Anterior cingulate cortex (tissue), 58 donors: ENCODE measurements at places on chromosomes 13 and 19.

DNA sequence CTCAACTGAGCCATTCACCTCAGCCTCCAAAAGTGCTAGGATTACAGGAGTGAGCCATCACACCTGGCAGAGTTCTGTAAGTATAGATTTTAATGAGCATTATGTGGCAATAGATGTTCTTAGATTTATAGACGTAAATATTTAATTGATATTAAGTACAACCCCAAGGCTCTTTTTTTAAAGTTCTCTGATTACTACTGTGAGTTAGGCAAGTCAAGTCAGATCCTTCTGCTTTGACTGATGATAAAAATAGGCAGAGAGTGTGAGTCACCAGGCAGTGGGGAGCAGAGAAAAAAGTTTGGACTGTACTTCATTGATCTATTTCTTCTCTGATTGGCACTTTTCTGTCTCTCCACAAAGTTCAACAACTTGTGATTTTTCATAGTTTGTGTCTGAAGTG, 1379.9 kb downstream of the UQCRFS1 start:
- no peak for DNase-seq

DNA sequence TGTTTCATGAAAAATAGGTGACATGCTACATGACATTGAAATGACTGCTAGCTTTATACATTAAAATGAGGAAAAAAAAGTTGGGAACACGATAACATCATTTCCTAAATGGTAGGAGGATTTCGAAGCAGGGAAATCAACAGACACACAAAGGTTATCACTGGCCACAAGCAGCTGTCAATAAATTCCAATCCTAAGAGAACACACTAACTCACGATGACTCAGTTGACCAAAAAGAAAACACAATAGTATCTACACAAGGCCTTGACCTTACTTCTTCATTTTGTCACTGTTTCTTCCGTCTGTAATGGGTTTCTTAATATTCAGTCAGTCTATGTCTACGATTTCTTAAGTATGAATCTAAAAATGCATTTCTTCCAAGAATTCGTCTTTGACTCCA, 36.5 kb downstream of the STARD13 start:
- DNase-seq = no peak

DNA sequence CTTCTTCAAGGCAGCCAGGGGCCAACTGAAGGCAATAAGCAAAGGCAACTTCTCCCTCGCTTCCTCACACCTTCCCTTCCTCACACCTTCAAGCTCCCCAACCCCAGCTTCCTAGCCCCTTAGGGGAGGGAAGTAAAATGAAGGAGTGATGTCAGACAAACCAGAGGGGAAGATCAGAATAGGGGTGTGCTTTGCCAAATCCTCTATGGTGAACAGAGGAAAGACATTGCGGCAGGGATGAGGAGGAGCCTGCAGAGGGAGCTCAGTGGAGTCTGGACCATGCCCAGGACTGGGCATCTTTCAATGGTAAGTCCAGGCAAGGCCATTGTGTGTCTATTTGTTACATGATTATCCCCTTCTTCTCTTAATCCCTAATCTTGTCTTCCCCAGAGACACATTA, 164.0 kb downstream of the TSHZ3 start:
- DNase-seq = no peak

DNA sequence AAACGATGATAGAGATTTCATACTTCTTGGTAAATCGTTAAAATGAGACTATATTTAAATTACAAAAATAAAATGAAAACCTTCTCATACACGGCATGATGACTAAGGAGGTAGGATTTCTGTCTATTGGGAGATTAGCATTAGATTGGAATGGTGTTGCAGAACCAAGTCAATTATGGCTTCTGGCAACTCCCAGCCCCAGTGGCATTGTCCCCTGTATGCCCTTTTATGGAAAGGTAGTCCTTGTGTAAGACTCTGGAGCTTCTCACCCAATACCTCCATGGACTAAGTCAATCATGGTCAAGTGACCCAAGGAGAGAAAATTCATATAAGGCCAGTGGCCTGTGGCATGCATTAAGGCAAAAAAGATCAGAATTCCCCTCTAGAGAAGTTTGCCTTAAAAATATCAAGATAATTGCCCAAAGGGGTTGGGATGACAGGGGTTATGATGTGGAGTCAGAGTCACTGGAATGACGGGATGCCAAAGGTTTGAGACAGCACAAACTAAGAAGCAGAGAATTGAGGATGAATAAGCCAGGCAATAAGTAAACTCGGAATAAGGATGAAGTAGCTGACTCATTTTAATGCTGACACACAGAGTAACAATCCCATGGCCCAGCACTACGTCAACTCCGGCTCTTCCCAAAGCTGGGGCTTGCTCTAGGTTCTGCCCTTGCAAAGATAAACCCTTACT, 57.8 kb upstream of the POSTN start:
- DNase-seq = no peak

- peak; percentile 27 for DNase-seq
Observed at GRCh38 chr19:45693106-45693788, 781 bp downstream of the QPCTL start.

GRCh38 chr19:12867120-12868099, 13.8 kb downstream of the DNASE2 start:
- peak; percentile 13 for DNase-seq

DNA sequence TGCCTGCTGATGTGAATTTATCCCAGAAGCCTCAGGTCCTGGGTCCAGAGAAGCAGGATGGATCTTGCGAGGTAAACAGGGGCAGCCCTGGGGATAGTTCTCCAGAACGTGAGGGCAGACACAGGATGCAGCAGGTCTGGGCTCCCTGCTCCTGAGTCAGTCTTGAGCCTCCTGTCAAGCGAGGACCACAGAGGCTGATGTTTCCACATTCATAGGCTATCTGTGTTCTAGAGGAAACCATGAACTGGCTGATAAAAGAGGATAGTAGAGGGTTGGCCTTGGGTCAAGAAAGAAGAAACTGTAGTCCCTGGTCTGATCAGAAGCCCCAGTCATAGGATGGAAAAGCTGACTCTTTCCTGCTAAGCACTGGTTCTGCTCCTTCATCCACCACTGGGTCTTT, 2.2 kb downstream of the ZNF175 start:
- no peak for DNase-seq

DNA sequence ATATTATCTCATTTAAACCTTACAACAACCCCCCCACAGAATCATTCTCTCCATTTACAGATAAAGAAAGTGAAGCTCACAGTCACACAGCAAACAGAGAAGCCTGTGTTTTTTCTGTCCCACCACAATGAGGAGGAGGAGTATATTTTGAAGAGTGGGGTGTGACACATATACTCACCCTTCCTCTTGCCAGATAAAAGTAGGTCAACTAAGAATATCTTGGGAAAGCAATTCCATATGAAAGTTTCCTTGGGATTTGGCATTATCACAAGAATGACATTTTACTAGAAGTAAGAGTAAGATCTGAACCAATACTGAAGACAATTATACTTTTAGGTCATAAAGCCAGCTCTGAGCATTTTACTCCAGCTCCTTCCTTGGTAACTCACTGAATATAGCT, 287.5 kb upstream of the HTR2A start:
- DNase-seq = no peak

DNA sequence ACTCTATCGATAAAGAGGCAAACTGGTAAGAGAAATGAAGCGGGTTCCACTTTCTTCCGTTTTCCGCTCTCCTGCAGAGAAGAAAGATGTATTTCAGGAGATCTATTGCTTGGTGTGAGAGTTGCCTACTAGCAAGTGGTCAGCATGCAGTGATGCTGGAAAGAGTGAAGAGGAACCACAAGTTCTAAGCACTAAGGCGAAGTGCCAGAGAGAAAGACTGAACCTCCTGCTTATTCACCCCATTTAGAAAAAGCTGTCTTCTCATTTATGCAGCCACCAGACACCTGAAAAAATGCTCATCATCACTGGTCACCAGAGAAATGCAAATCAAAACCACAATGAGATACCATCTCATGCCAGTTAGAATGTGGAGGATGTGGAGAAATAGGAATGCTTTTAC, 78.7 kb upstream of the GPC6 start:
- DNase-seq = no peak

- DNase-seq = no peak
Observed at GRCh38 chr19:7772752-7773291, 9.8 kb downstream of the CLEC4M start.

DNA sequence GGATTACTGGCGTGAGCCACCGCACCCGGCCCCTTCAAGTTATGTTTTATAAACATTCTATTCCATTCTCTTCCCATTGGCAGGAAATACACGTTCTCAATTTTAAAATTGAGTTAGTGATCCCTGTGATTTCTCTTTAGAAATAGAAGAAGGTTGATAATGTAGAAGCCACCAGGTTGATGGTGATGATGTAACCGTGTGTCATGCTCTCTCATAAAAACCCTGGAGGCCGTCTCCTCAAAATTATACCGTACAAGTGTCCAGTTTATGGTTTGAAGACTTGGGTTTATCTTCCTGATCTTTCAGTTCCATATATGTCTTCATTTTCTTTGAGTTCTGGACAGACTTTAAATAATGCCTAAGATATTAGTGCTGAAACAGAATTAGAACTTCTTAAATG, 32.2 kb downstream of the COG3 start:
- DNase-seq = no peak

- DNase-seq = no peak
Observed at GRCh38 chr13:107712145-107712860, 503.0 kb downstream of the LIG4 start.

DNA sequence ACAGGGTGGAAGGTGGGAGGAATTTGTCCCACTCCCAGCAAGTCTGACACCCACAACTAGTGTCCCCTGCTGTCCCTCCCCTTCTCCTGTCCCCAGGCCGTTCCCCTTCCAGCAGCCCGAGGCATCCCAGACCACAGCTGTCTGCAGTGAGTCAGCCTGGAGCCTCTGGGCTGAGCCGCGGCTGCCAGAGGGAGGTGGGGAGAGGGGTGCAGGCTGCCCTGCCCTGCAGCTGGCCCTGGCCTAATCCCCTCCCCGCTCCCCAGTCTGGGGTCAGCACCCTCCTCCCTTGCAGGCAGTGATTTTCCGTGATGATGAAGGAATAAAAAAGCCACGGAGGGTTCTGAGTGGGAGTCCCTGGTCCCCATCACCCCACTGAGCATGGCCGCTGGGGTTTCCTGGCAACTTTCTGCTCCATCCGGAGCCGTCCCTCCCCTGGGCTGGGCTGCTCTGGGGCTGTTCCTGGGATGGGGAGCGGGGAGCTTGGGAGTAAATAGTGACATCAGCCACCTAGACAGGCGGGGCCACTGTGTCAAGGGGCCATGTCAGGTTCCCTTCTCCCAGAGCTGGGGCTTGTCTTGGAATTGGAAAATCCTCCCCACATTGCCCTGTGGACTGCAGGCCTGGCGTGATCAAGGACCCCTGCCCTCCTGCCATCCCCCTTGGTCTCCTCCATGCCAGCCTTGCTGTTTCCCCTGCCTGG, 16.8 kb downstream of the SPC24 start:
- peak; percentile 69 for DNase-seq

DNA sequence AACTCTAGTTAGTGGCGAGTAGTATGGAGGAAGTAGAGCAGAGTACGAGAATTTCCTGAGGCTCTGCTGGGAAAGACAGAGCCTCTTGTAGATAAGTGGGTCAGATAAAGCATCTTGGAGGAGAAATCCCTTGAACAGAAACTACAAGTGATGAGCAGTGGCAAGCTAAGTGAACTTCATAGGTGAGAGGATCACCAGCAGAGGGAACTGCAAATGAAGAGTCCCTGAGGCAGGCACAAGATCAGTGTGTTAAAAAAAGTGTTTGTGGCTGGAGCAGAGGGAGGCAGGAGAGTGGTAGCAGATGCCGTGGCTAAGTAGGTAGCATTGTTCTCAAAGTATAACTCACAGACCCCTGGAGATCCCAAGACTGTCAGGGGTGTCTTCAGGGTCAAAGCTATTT, 437.6 kb downstream of the HS6ST3 start:
- DNase-seq = no peak

DNA sequence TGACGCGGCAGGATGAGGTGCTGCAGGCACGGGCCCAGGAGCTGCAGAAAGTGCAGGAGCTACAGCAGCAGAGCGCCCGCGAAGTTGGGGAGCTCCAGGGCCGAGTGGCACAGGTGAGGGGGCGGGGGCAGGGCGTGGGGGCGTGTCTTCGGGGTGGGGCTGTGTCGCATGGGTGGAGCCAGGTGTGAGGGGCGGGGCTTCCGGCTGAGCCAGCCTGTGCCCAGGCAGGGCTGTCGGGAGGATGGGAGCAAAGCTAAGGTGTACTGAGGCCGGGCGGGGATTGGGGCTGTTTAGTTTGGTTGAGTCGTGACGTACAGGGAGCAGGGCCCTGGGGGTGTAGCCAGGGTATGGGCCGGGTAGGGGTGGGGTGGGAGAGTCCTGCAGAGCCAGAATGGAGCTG, 62.3 kb downstream of the KCNC3 start:
- no peak for DNase-seq

DNA sequence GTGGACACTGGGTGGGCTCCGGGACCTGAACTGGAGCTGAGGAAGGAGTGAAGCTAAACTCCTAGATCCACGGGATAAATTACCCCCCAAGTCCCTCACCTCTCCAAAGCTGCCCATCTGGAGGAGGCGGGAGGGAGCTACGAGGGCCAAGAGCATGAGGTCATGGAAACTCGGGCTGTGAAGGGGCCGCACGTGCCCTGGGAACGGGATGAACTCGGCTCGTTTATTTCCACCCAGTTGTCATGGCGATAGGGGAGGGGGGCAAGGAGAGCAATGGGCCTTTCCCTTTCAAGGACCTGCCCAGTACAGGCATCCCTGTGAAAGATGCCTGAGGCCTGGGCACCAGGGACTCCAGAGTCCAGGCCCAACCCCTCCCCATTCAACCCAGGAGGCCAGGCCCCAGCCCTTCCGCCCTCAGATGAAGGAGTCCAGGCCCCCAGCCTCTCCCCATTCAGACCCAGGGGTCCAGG, 3.8 kb downstream of the PPP1R12C start:
- no peak for DNase-seq

- DNase-seq = no peak
Observed at GRCh38 chr13:99967869-99968520, 3.6 kb downstream of the ZIC5 start.

DNA sequence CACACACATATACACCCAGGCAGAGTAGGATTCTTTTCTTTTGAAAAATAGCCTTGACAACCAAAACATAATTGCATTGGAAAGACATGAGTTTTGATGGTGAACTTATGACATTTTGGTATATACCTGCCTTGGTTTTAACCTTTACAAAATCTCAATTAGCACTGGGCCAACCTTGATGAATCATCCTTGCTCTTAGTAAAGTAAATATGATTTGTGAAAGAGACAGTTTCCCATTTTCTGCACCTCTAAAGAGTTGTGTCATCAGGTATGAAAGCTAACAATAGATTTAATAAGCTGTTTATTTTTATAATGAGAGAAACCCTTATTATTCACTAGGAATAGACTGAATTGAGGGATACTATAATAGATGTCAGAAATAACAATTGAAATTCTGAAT, 15.7 kb upstream of the ENOX1 start:
- no peak for DNase-seq

- no peak for DNase-seq
Observed at GRCh38 chr13:99663908-99664307, 162.6 kb downstream of the TM9SF2 start.

GRCh38 chr19:38946229-38947010, 15.7 kb downstream of the MRPS12 start:
- DNase-seq = no peak

GRCh38 chr19:55680339-55681130, 5.5 kb downstream of the EPN1 start:
- no peak for DNase-seq

GRCh38 chr19:49812997-49813861, at the start of gene FUZ:
FUZ (minus strand) TSS chr19:49813292; CDS start chr19:49813106, 186 bp downstream.
- peak; percentile 98 for DNase-seq
